ENCODE measurements at places on chromosomes 3 and 15. TPM values are rescaled to one million over a fixed set of nuclear protein-coding genes. Genes with fewer than 3 reads are reported as not detected.

DNA sequence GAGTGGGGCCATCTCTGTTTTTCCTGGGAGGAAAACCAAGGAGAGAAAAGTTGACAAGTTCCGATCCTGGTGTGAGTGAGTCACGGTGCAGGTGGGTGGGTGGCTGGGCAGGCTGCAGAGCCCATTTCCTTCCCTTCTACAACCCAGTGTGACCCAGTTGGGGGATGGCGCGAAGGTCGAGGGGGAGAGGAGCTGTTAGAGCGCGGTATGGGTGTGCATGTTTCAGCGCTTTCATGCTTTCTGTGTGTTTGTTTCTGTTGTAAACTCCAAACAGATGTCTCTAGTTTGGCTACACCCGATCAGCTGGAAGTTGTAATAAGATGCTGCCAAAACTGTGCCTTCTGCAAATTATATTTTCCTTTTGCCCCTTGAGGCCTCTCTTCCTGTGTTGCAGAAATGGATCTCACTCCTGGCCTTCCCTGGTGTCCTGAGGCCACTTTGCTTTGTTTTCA is 3.8 kb downstream of the FAM43A start:
- DNase-seq: no peak
- H3K4me3 ChIP-seq: peak overlapping the region; percentile 87
- peak overlapping the region; percentile 76 for H3K27ac ChIP-seq
- H3K4me1 ChIP-seq: peaks cover 39% of the 10 kb centered on the region
- no peaks in the 10 kb centered on the region for H3K36me3 ChIP-seq

DNA sequence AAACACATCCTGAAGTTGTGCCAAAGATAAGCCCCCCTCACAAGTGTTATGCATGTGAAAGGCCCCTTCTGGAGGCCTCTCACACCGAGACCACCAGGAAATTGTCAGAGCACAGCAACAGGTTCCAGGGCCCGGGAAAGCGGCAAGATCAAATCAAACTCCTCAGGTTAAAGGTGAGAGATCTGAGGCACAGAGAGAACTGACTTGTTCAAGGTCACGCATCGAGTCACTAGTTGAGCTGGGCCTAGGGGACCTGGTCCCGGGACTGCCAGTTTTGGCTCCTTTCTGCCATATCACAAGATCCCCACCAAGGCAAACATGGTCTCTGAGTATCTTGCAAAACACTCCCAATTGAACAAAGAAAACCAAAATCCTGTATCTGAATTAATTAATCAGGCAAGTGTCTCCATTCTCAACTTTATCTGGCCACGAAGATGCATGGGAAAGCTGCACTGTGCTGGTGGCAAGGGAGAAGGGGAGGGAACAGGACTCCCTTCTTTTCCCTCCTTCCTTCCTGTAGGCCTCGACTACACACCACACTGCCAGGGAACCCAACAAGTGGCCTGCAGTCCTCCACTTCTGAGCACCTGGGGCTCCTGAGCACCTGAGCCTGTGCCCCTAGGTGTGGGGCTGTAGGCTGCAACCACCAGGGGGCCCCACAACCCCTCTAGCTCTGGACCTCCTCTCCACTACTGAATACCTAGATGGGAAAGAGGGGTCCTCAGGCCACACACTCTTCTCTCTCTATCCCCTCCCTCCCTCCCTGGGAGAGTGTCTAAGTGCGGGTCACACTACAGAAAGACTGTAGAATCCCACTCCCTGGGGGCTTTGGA is 37.3 kb downstream of the ANP32A start:
- no peaks in the 10 kb centered on the region for H3K4me1 ChIP-seq
- H3K27me3 ChIP-seq: no peaks in the 10 kb centered on the region
- no peak for DNase-seq
- H3K36me3 ChIP-seq: no peaks in the 10 kb centered on the region
- no peak overlapping the region for H3K4me3 ChIP-seq

GRCh38 chr3:18703798-18704197 is 278.7 kb upstream of the SATB1 start:
- H3K27me3 ChIP-seq: peaks cover 3% of the 10 kb centered on the region
- no peak overlapping the region for H3K4me3 ChIP-seq
- no peak overlapping the region for H3K27ac ChIP-seq
- no peaks in the 10 kb centered on the region for H3K4me1 ChIP-seq
- peaks cover 12% of the 10 kb centered on the region for H3K36me3 ChIP-seq

DNA sequence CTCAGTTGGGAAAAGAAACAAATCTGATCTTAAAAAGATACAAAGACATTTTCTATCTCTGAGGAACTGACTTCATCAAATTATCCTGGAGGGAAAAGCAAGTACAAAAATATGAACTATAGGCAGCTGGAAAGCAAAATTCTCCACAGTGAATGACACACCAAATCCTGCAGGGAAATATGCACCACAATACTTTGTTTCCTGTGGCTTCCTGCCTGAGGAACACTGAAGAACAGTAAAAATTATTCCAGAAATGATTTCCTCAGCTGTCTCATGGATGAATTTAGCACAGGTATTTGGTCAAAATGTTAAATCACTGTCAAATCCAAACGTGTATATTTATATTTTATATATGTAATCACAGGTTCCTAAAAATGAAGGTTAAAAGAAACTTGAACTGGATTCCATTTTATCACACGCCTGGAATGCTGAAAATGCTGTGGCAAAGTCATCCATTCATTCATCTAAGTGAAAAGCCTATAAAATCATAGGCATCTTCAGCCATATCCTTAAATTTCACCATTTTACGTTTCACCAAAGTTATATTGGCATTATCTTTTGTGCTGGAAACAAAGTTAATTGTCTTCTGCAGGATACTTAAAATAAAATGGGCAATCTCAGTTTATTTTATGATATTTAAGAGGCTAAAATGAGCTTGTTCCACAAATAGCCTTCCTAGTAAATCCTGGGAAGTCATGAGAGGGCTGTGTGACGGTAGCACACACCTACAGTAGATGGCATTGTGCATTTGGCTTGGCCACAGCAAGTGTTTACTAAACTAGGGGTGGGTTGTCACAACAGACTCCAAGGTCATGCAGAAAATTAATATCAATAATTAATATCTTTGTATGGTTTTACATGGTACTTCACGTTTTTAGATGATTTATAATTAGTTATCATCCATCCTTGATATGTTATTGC is 19.3 kb upstream of the TSC22D2 start:
- no peak for DNase-seq
- H3K4me3 ChIP-seq: no peak overlapping the region
- H3K4me1 ChIP-seq: peaks cover 6% of the 10 kb centered on the region
- H3K27me3 ChIP-seq: peaks cover 1% of the 10 kb centered on the region
- H3K36me3 ChIP-seq: no peaks in the 10 kb centered on the region
- H3K27ac ChIP-seq: no peak overlapping the region

DNA sequence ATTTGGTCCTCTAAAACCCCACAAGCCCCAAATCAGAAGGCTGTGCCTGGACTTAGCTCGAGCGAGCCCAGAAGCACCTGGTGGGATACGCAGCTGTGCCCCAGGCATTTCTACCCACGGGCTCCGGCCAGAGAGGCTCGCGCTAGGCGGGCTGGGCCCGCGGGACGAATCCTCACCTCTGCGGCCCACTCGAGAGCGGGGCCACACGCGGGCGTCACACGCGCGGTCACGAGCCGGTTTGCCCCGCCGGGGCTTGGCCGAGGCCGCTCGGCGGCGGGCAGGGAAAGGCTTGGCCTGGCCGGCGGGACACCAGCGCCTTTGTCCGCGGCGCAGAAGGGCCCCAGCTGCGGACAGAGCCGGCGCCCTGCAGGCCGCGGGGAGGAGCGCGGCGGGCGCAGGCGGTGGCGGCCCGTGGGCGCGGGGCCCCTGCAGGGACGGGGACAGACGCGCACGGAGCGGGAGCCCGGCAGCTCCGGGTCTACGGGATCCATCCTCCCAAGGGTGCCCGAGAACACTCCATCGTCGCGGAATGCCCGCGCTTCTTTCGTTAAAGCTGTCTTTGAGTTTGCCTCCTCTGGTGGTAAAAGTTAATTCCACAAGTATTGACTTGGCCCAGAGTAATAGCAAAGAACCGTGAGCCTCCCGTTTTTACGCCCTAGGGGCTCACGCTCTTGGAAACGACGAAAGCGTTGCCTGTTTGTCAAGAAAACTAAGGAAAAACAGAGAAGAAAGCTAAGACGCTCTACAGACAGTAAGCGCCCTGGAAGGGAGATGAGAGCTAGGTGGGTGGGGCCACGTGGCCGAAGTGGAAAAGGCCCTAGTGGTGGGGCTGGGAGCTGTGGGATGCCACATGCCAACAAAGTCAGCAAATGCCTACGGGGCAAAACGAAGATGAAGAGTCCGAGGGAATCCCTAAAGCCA is 26.4 kb downstream of the TYRO3 start:
- peak; percentile 56 for DNase-seq
- H3K4me1 ChIP-seq: no peaks in the 10 kb centered on the region
- no peak overlapping the region for H3K27ac ChIP-seq
- no peaks in the 10 kb centered on the region for H3K36me3 ChIP-seq

DNA sequence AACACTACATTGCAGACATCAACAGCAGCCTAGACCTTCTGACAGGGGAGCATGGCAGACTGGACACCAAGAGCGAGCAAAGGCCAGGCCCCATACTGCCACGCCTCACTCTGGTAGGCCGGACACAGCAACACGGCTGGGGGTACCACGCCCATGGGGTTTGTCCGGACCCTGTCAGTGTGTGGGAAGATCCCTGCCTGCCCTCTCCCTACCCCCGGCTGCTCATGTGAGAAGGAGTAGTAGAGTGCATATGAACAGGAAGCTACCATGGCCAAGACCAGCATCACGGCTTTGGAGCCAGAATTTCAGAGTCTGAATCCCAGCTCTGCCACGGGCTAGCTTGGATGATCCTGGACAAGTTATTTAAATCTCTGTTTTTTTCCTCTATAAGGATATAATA is 27.9 kb downstream of the ALDH1L1 start:
- no peak for DNase-seq
- H3K36me3 ChIP-seq: no peaks in the 10 kb centered on the region
- no peak overlapping the region for H3K27ac ChIP-seq
- no peak overlapping the region for H3K4me3 ChIP-seq
- no peaks in the 10 kb centered on the region for H3K4me1 ChIP-seq

- no peak overlapping the region for H3K4me3 ChIP-seq
- H3K27ac ChIP-seq: no peak overlapping the region
- no peak for DNase-seq
- H3K36me3 ChIP-seq: peaks cover 5% of the 10 kb centered on the region
- peaks cover 15% of the 10 kb centered on the region for H3K27me3 ChIP-seq
These were observed 24.0 kb upstream of the APEH start for GRCh38 chr3:49650177-49650576.

DNA sequence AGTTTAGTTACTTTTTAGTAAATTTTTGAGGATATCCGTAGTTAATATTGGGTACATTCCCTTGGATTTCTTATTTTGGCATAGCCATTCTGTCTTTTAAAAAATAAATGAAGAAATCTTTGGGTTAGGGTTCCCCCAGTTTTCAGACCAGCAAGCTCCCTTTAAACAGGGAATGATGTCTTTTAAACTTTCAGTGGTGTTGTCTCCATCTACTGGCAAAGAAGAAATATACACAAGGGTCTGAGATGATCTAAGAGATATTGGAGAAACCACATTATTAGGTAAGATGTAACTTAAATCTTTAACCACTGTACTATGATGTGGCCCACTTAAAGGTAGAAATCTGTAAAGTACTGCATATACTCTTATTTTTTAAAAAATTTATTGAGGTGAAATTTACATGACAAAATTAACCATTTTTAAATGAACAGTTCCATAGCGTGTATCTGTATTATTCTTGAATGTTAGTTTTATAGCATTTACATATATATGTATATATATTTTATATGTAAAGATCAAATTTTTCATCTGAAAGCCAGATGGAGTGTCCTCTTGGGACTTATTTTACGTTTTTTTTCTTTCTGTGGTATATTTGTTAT is 35.1 kb upstream of the EIF3J start:
- H3K27me3 ChIP-seq: no peaks in the 10 kb centered on the region
- H3K27ac ChIP-seq: no peak overlapping the region
- no peak for DNase-seq
- H3K4me1 ChIP-seq: no peaks in the 10 kb centered on the region
- no peaks in the 10 kb centered on the region for H3K36me3 ChIP-seq
- no peak overlapping the region for H3K4me3 ChIP-seq

DNA sequence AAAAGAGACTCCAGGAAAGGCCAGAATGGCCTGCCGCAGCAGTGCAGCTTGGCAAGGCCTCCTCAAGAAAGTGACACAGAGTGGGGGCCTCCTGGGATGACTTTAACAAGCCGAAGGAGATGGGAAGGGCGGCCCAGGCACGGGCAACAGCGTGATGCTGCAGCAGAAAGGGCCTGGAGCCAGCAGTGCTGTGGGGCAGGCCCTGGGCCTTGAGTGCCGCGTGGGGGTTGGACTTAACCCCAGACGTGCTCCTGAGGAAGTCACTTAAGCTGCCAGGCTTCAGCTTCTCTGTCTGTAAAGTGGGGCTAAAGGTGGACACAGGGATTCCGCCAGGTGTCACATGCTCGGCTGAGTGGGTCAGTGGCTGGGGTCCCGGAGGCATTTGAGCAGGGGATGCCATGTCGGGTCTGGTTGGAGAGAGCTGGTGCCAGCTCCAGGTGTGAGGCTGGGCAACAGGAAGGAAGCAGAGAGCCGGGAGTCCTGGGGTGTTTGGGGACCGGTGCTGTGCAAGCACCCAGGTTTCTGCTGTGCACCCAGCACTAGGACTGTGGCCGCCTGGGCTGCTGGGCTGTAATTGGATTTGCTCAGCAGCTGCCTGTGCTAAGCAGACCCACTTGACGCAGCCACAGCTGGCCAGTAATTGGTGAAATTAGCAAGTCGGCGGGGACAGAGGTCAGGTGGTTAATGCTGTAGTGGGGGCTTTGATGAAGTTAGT is 7.8 kb downstream of the DNAJB8 start:
- H3K4me1 ChIP-seq: peaks cover 8% of the 10 kb centered on the region
- peak overlapping the region; percentile 34 for H3K4me3 ChIP-seq
- H3K27me3 ChIP-seq: peaks cover 10% of the 10 kb centered on the region
- H3K27ac ChIP-seq: peak overlapping the region; percentile 64
- H3K36me3 ChIP-seq: peaks cover 12% of the 10 kb centered on the region

GRCh38 chr3:29167180-29167579 is 113.7 kb upstream of the RBMS3 start:
- H3K36me3 ChIP-seq: no peaks in the 10 kb centered on the region
- no peak overlapping the region for H3K4me3 ChIP-seq
- no peaks in the 10 kb centered on the region for H3K4me1 ChIP-seq
- no peak for DNase-seq
- H3K27me3 ChIP-seq: no peaks in the 10 kb centered on the region

- no peak overlapping the region for H3K27ac ChIP-seq
- DNase-seq: peak; percentile 52
- H3K27me3 ChIP-seq: no peaks in the 10 kb centered on the region
- no peak overlapping the region for H3K4me3 ChIP-seq
These were observed 212.5 kb downstream of the OSBPL10 start for GRCh38 chr3:31768479-31769125.

GRCh38 chr15:40044717-40045571 is 6.0 kb upstream of the SRP14 start:
- H3K4me1 ChIP-seq: peaks cover 5% of the 10 kb centered on the region
- H3K36me3 ChIP-seq: no peaks in the 10 kb centered on the region
- H3K27ac ChIP-seq: no peak overlapping the region
- H3K4me3 ChIP-seq: peak overlapping the region; percentile 70

GRCh38 chr3:130480736-130481135 is 36.2 kb upstream of the COL6A6 start:
- no peak for DNase-seq
- no peak overlapping the region for H3K27ac ChIP-seq
- no peaks in the 10 kb centered on the region for H3K4me1 ChIP-seq
- H3K27me3 ChIP-seq: no peaks in the 10 kb centered on the region
- H3K36me3 ChIP-seq: no peaks in the 10 kb centered on the region

Gene CDHR4
- not detected for total RNA-seq

Gene ITIH4
- 8.0 TPM for total RNA-seq

Gene NRROS
- total RNA-seq: 0.42 TPM
